SK-MEL-5 (cell line): ENCODE measurements at places on chromosomes 1 and 21.

DNA sequence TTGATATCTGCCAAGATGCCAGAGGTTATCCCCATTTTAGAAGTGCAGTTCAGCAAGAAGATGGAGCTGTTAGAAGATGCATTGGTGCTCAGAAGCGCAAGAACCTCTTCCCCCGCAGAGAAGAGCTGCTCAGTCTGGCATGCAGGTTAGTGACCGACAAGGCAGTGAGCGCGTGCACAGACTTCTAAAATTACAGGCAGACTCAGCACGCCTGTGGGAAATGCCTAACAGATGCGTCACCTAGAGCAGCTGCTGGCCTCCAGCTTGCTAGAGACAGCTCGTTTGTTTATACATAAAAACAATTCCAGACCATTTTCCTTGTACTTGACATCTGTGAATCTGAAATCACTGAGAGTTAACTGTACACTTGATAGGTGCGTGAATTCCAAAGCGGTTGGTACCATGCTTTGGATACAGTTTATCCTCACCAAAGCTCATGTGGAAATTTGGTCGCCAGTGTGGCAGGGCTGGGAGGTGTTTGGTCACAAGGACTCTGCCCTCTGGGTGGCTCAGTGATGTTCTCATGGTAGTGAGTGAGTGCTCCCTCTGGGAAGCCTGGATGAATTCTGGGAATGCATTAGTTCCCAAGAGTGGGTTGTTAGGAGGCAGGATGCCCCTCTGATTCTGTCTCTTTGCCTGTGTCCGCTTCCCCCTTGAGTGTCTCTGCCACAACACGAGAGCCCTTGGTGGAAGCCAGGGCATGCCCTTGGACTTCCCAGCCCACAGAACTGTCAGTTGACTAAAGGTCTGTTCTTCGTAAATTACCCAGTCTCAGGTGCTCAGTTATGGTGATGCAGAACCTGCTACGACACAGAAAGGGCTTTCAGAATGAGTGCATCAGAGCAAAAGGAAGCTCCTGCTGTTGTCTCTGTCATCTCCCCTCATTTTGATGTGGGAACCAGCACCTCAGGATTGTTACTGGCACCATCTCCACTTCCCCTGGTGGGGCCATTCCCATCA, 24.4 kb downstream of the SNAP47 start:
- no peak for DNase-seq

GRCh38 chr1:34590211-34590623, 164.6 kb upstream of the GJB5 start:
- no peak for DNase-seq

GRCh38 chr1:119742677-119743076, 26.0 kb downstream of the HMGCS2 start:
- no peak for DNase-seq

- no peak for DNase-seq
Measured at GRCh38 chr1:8077120-8077573, 51.0 kb upstream of the ERRFI1 start.

DNA sequence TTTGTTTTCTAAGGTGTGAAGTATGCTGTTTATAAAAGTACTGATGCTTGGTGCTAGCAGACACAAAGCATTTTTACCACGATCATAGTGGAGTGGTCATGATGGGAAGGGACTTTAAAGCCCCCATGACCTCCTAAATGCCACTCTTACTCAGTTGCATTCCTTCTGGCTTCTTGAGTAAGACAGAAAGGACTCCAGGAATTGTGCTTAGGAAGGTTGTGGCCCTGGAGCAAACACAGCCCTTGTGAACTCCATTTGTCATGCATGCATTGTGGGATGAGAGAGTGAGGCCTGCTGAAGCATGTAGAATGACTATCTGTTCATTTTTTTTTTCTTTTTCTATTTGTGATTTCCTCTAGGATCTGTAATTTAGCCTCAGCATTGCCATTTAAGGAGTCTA, 34.2 kb downstream of the AK5 start:
- no peak for DNase-seq

DNA sequence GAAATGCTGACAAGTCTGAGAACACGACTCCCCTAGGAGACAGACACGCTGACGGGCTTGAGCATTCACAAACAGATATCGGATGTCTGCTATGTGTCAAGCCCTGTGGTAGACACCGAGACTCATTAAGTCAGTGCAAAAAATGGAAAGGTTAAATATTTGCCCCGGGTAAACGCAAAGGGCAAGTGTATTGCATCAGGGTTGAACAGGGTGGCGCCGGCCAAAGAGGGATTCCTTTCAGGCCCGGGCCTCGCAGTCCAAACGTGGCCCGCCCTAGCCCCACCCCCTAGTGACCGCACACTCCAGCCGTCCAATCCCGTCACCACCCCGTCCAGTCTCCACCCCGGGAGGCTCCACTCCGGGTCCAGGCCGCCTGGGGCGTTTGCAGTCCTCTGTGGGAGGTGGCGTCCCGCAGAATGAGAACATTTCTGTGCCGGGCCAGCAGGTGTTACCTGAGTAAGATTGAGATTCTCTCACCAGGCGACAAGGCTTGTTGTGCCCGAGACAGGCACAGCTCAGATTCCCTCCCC, 16.3 kb upstream of the TMEM9 start:
- DNase-seq: peak; percentile 92

GRCh38 chr1:228405200-228405978, 1.2 kb downstream of the TRIM11 start:
- no peak for DNase-seq

GRCh38 chr1:22041505-22041904, 11.0 kb upstream of the CDC42 start:
- DNase-seq: no peak

DNA sequence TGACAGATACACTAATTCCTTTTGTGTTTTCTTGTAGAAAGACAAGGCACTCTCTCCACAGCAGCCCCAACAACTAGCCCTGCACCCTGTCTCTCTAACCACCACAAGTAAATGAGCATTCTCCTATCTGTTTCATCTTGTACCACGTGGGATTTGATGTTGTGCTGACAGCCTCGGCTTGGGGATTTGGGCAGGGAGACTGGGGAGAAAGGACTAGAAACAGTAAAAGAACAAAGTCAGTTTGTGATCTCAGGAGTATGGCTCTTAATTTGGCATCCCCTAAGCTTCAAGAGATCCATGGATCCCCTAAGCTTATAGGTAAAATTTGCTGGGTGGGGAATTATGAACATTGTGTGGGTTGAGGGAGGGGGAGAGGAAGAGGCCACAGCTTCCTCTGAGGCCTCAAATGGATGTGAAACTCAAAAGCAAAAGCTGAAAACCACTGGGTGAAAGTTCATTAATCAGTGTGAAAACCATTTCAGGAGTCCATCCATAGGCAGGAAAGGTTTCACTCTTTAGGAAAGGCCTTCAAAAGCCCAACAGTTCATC, 3.1 kb downstream of the C1orf162 start:
- DNase-seq: no peak

GRCh38 chr1:233673261-233673946, 59.5 kb downstream of the KCNK1 start:
- DNase-seq: no peak

DNA sequence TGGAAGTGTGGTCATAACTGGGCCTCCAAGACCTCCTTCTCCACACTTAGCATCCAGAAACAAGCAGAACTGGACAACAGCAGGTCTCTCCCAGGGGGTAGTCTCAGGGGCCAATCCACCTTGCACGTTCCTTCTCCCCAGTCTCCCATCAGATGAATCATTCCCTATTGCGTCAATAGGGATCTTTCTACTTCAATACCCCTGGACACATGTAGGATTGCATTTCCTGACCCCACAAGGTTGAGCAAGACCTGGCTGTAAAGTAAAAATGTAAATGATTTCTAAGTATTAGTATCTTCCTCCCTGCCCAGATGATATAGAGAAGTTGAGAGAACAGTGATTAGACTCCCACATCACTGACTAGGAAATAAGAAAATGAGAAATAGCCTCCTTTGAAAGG, 224.5 kb upstream of the CSF3R start:
- DNase-seq: no peak

DNA sequence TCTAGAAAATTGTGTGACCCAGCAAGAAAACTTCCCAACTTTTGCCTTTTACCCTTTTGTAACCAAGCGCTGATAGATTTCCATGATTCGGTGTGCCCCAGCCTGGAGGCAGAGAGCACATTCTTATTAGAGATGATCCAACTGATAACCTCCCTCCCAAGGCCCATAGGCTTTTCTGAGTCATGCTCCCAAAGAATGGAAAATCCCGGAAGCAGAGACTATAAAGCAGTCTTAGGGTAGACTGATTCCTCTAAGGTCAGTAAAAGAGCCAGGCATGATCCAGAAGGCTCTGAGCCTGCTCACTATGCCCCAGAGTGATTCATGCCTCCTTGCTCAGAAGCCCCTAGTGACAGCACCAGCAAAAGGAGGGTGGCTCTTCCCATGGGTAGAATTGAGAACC, 4.3 kb downstream of the CAMK1G start:
- no peak for DNase-seq

GRCh38 chr1:6465461-6466005, 440 bp downstream of the TNFRSF25 start:
- DNase-seq: no peak

DNA sequence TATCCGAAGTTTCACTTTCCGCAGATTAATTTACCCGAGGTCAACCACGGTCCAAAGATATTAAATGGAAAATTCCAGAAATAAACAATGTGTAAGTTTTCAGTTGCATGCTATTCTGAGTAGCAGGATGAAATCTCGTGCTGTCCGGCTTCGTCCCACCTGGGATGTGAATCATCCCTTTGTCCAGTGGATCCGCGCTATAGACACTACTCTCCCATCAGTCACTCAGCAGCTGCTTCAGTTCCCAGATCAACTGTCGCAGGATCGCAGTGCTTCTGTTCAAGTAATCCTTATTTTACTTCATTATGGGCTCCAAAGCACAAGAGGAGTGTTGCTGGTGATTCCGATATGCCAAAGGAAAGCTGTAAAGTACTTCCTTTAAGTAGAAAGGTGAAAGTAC, 8.3 kb upstream of the LRP8 start:
- DNase-seq: no peak

GRCh38 chr1:20037877-20038276, 32.1 kb upstream of the PLA2G5 start:
- no peak for DNase-seq

GRCh38 chr1:219465212-219466093, 147.5 kb downstream of the ZC3H11B start:
- no peak for DNase-seq

GRCh38 chr1:212518188-212519054, 85.7 kb downstream of the NENF start:
- DNase-seq: peak; percentile 55

- DNase-seq: no peak
Measured at GRCh38 chr1:30764939-30765555, 7.5 kb upstream of the LAPTM5 start.

DNA sequence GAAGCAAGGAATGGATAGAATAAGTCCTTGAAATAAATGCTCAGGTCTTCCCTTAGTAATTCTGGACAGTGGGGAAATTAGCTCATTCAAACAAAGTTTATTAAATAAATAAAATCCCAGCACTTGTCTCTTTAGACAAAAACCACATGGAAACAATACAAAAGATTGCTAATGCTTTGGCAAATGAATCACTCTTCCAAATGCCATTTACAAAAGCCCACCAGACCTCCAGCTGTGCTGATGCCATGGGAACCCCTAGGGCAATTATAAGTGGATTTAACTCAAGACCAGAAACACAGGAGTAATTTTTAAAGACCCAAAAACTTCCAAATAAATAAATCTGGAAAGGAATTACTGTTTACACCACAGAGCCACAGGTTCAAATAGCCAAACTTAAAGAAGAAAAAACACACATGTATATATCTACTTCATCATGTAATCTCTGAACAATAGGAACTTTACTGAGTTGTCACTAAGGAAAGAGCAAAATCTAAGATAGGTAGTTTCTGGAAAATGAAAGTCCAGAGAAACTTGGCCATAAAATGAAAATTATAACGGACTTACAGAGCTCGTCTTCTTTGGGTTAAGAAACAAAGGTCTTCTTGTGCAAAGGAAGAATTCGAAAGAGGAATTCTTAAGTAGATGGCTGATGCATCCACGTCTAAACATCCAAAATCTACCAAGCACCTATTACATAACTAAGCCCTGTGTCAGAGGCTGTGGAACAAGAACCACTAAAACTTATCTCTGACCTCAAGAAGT, 399.4 kb downstream of the SMYD3 start:
- DNase-seq: peak; percentile 4

GRCh38 chr1:229374485-229374884, 31.6 kb upstream of the CCSAP start:
- no peak for DNase-seq

- DNase-seq: no peak
Measured at GRCh38 chr21:21767276-21767675, 769.1 kb downstream of the NCAM2 start.

DNA sequence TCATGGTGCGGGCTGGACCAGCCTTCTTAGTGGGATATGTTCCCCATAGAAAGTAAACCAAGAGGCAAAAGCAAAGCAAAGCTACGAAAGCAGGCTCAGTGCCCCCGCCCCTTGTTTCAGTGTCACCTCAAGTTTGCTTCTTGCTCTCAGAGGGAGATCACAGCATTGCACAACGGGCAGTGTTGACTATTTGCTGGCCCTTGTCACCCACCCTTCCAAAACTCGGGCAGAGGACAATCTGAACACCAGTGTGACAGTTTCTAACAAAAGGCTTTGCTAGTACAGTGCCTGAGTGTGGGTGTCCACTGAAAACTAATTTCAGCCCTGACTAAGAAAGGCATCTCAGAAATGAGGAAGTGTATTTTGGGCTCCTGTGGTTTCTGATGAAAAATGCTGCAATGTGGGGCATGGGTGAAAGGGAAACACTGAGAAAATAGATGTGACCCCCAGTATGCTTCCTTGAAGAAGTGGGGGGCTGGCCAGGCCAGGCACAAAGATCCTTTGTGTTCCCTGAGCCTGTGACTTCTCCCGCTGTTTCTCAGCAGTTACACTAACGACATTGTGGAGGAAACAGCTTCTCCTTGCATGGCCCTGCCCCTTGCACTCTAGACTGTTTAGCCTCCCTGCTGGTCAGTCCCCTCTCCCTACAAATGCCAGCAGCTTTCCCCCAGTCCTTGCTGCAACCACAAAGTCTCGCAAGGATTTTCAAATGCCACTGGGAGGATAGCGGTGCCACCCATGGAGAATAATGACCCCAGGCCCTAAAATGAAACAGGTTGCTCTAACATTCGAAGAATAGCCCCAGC, 33.3 kb upstream of the KCNE1 start:
- DNase-seq: peak; percentile 82

GRCh38 chr1:229266832-229267500, 3.9 kb upstream of the RAB4A start:
- no peak for DNase-seq
